ENCODE measurements at places on chromosomes 2 and 18. TPM values are rescaled to one million over a fixed set of nuclear protein-coding genes. Genes with fewer than 3 reads are reported as not detected.
A peak's percentile ranks its signal among the peaks of the same experiment; 100 is the strongest.

Gene CROCC2
- polyA plus RNA-seq = not detected

- no peak for DNase-seq
Measured at GRCh38 chr2:12727065-12727464, 10.3 kb downstream of the TRIB2 start.

DNA sequence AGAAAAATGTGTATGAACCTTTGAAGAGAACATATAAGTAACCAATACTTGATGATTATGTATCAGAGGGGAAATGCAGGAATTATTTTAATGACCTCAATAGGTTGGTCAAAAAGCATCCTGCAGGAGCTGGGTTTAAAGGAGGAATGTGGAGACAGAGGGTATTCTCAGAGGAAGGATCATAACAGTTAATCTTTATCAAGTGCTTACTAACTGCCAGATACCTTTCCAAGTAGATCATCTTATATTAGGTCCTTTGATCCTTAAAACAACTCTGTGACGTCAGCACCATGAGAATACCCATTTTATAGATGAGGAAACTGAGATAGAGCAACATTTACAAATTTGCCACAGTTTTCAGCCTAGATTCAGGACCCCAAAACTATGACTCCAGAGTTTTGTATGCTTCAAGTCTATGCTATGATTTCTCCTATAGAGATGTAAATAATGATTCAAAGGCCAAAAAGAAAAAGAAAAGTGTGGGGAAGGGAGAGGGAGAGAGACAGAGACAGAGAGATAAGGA lies 3.0 kb downstream of the RFTN2 start:
- no peak for DNase-seq

- no peak for DNase-seq
Measured at GRCh38 chr2:19109518-19109917, 248.9 kb downstream of the OSR1 start.

DNA sequence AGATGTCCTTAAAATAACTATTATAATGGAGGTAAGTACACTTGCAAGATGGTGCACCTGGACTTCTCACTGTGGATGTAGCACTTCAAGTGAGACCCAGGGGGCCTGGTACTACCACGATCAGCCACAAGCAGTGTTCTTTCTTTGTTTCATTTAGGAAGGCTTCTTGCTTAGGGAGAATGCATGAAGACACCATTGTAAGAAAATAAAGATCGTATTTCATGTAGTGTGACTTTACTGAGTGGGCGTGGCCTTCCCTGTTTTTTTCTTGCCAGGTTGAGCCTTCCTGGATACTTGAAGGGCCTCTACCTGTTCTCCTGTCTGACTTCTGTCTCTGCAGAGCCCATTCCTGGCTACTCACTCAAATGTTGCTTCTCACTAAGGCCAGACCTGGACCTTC lies 615.6 kb upstream of the SOX11 start:
- DNase-seq = no peak

DNA sequence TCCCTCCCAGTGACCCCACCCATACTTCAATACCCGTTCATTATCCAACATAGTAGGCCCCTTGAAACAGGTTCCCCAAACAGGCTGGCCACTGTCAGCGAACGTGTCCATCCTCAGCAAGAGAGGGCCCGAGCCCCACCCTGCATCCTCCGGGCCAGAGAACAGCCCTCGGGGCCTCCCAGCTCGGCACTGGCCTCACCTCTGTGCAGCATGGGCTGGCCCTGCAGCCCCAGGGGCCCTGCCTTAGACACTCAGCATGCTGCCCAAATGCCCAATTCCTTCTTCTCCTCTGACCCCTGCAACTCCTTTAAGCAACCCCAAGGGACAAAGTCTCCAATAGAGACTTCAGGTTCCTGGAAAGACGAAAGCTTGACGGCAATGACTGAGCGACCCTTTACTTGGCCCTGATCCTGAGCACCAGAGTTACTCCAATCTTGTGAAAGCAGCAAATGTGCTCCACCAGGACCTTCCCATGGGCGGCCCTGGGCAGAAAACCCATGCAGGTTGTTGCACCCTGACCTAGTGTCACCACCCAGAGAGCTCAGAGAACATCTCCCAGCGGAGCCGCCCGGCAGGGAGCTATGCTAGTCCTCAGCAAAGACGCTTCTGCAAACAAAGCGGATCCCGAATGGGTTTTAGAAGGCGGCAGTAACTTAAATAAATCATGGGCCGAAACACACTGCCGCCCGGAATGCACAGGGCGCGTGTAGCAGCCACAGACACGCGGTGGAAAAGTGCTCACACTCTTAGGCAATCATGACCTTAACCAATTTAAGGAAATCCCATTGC lies 782 bp downstream of the COL6A3 start:
- DNase-seq = peak; percentile 68

GRCh38 chr18:23661735-23662308 lies 889 bp downstream of the ANKRD29 start:
- DNase-seq = no peak

Gene GPR35
- 0.30 TPM for polyA plus RNA-seq

- DNase-seq = no peak
Measured at GRCh38 chr2:44142306-44142705, 26.4 kb upstream of the PPM1B start.

Gene IL1RL2
- polyA plus RNA-seq = 0.74 TPM

- DNase-seq = no peak
Measured at GRCh38 chr2:78549766-78550165, 475.7 kb upstream of the REG3G start.

GRCh38 chr18:65749841-65750240 lies 971 bp upstream of the CDH7 start:
- no peak for DNase-seq

GRCh38 chr2:139684286-139684860 lies 904.2 kb upstream of the NXPH2 start:
- no peak for DNase-seq

DNA sequence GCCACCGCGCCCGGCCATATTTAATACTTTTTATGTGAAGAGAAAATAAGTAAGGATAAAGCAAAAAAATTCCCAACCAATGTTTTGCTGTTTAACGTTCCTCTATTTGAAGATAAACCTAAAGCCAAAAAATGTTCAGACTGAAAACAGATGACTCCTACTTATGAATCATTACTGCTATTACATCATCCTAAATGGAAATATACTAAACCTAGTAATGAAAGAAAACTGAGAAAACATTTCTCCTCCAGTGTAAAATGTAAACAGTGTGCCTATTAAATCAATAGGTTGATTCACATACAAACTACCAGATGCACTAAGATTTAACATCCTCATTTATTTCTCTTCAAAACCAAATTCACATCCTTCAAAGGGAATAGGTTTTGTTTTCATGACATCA lies 43.5 kb downstream of the CWC22 start:
- no peak for DNase-seq

DNA sequence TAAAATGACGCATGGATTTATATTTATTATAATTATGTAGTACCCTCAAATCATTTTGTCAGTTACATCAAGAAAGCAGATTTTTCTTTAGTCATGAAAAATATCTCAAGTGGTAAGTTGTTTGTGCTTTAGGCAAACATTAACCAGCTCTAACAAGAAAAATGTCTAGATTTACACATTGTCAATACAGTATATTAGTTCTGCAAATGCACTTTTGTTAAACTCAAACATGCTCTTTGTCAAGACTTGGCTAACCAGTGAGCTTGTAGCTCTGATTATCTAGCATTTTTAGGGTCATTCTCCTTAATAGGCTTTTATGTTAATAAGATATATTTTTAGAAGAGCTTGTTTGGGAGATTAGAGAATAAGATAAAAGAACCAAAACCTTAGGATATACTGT lies 32.7 kb downstream of the SCRN3 start:
- DNase-seq = no peak

GRCh38 chr2:18519914-18520450 lies 40.5 kb downstream of the RDH14 start:
- no peak for DNase-seq

GRCh38 chr2:170739048-170739447 lies 23.9 kb downstream of the SP5 start:
- DNase-seq = no peak

- no peak for DNase-seq
Measured at GRCh38 chr18:39959839-39960238, 1995.2 kb upstream of the PIK3C3 start.

GRCh38 chr2:185998562-185999070 lies 260.0 kb downstream of the FSIP2 start:
- DNase-seq = no peak

Gene ZNF532
- 13.6 TPM for polyA plus RNA-seq

Gene TMEM237
- polyA plus RNA-seq = 11.6 TPM

Gene LCT
- not detected for polyA plus RNA-seq

Gene PLCL1
- polyA plus RNA-seq = 12.6 TPM

GRCh38 chr2:200376513-200377354 lies 70.2 kb downstream of the SPATS2L start:
- DNase-seq = peak; percentile 58

- no peak for DNase-seq
Measured at GRCh38 chr2:70045405-70045804, 41.9 kb upstream of the PCBP1 start.

Gene ESPNL
- 0.14 TPM for polyA plus RNA-seq

Gene CD28
- polyA plus RNA-seq = 0.09 TPM

DNA sequence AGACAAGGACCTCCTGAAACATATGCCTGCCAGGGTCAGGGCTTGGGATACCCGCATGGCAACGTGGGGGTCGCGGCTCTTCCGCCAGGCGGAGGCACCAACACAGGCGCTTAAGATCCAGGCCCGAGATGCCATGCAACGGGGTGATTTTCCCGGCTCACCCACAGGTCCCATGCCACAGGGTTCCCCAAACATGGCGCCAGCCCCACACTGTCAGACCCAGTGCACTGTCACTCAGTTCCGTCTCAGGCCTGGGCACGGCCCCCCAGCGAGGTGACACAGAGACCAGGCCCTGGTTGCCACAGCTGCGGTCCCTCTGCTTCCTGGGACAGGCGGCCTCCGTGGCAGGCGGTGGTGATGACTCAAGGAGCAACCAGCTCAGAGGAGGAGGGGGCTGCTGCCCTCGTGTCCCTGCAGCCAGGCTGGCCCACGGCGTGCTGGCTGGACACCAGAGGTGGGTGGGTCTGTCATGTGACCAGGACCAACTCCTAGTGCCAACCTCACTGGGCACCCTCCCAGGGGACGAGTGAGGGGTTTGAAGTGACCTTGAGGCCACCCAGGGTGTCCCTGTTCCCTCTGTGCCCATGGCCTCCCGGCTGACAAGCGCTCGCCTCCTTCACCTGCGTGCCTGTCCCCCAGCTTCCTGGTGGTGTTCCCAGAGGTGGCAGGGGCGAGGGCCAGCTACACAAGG lies 4.9 kb downstream of the PDCD1 start:
- no peak for DNase-seq

Gene GALNT13
- not detected for polyA plus RNA-seq

- no peak for DNase-seq
Measured at GRCh38 chr18:4276953-4277585, 178.0 kb downstream of the DLGAP1 start.

DNA sequence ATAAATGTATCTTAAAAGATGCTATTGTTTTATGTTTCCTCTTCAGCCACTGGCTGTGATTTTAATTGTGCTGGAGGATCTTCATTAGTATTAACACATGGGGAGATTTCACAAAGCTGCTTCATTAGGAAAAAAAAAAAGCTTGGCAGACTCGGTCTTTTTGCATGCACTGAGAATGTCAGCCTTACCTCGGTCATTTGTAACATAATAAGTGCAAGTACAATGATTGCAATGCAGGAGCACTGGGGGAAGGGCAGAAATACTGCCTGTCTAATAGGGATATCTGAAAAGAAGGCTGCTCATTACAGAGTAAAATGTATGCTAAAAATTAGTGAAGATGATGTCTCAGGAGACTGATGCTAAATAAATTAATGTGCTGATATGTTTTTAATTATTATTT lies 1.3 kb upstream of the BAZ2B start:
- DNase-seq = no peak

Gene GTF2A1L
- polyA plus RNA-seq = not detected

GRCh38 chr2:230944123-230944653 lies 19.1 kb upstream of the GPR55 start:
- DNase-seq = no peak

DNA sequence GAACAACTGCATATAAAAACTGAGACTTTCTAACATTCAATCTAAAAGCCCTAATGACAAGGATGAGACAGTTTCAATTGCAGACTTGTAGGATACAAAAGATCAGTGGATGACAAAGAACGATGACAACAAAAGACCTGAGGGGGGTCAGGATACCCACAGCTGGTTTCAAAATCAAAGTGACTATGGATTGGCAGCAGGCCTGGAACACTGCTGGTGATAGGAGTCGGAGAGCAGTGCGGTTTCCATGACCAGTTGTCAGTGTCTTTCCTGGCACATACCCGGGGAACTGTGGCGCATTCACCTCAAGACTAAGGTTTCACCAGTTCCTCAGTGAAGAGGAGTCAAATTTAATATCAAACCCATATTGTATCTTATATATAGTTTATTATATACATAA lies 42.0 kb downstream of the EHD3 start:
- DNase-seq = no peak

DNA sequence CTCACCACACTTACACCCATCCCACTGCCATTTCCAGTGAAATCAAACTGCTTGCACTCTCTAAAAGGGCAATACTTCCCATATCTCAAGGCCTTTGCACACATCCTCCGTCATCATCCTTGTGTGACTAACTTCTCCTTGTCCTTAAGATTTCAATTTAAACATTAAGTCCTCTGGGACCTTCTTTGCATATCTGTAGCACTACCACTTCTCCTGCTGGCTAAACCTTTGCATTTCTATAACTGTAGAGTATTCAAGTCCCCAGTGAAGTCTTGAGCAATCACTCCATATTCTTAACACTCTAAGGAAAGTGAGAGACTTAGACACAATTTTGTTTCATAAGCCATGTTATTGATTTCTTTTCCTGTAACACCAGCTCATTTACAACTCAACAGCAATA lies 136.8 kb upstream of the EPHA4 start:
- DNase-seq = no peak

DNA sequence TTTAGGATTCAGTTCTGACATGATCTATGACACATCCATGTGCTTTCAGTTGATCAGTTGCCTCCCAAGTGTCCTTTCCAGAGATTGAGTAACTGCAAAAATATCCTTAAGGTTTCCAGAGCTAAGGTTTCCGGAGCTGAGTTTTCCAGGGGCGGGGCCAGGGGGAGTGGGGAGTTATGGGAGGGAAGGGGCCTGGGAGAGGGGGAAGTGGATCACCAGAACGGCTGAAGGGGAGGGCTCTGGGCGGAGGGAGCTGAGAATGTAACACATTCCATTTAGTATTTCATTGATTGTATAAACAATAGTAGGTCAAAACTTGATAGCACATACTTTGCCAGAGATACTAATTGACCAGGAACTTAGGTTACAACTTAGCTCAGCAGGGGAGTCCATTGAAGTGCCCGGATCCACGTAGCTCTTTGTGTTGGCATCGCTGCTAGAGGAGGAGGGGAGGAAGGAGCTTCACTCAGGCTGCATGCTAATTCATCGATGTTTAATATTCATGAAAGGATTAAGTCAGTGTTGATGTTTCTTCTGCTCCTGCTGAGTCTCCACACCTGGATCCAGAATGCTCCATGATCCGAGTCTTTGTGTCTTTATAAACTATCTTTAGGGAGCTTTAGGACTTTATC lies 289.8 kb downstream of the ALPK2 start:
- no peak for DNase-seq

- DNase-seq = no peak
Measured at GRCh38 chr2:34266908-34267697, 668.0 kb upstream of the FAM98A start.
